ENCODE measurements at places on chromosomes 1 and 21.

GRCh38 chr1:55067022-55067778 is 27.9 kb downstream of the PCSK9 start:
- no peak for DNase-seq

DNA sequence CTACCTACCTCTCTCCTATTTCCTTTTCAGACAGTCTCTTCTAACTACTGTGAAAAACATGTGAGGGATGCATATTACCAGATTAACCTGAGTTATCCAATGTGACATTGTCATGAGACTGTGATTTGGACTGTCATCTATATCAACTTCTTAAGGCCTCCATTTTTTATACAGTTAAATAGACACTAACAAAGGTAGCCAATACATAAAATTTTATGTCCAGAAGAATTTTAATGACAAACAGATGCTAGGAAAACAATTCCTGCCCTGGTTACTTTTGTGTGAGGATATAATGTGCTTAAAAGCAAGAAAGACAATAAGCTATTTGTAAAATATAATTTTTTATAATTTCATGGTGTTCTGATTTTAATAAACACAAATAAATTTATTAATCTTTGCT is 136.2 kb downstream of the DPYD start:
- DNase-seq: no peak

DNA sequence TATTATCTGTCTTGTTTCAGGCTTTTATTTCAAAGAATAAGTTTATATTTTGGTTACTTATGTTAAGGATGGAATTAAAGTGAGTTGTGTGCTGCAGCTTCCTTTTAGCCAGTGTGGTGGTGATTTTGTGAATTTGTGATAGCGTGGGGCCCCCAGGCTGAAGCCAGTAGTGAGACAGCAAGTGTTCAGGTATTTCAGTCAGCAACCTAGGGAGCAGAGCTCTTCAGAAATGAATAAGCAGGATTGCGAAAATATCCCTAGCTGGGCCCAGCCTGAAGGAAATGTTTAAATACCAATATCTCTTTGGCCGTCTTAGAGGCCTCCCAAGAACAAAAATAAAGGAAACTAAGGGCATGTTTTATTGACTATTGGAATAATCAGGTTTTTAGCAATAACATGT is 150.8 kb upstream of the C1orf105 start:
- DNase-seq: peak; percentile 56

GRCh38 chr1:98557895-98558294 is 103.6 kb upstream of the SNX7 start:
- DNase-seq: no peak

GRCh38 chr1:221192055-221192454 is 312.8 kb downstream of the HLX start:
- DNase-seq: no peak

DNA sequence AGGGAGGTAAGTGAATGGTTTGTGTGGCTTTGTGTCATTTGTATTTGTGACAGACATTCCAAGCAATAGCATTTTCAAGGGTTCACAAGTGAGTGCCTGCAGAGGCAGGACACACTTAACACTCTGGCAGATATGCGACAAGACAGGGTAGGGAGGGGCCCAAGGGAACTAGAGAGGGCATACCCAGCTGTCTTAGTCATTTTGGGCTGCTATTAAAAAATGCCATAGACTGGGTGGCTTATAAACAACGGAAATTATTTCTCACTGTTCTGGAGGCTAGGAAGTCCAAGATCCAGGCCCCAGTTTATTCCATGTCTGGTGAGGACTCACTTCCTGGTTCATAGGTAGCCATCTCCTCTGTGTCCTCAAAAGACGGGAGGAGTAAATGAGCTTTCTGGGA is 137.4 kb downstream of the FGGY start:
- peak; percentile 92 for DNase-seq

DNA sequence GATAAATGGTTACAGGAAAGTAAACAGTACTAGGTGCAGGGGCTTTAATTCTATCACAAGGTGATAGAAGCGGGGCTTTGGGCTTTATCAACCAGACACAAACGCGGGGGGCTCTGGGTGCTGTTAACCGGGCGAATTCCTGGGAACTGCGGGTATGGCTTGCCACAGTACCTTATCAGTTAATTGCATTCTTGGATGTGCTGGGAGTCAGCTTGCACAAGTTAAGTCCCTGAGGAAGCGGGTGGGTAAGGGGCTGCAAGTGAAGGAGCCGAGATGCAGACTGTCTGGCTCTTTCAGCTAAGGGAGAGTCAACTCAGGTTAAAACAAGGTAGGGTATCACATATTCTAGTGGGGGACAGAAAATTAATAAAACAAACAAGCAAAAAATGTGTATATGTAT is 661 bp downstream of the GBP4 start:
- DNase-seq: no peak

GRCh38 chr1:61605607-61606321 is 119.2 kb downstream of the TM2D1 start:
- DNase-seq: peak; percentile 68

GRCh38 chr1:29258976-29259801 is 22.9 kb downstream of the PTPRU start:
- no peak for DNase-seq

- DNase-seq: no peak
These were observed 41.5 kb downstream of the ZYG11B start for GRCh38 chr1:52767596-52768280.

- no peak for DNase-seq
These were observed 7.2 kb downstream of the CBR1 start for GRCh38 chr21:36076878-36077655.

Data from EH (cell line).